ENCODE measurements at places on chromosomes 16 and 17. TPM values are rescaled to one million over a fixed set of nuclear protein-coding genes. Genes with fewer than 3 reads are reported as not detected.

Gene RILP
- total RNA-seq = 34.2 TPM

Gene DLX4
- not detected for total RNA-seq

- DNase-seq = no peak
Measured at GRCh38 chr17:14866266-14866665, 398.9 kb downstream of the PMP22 start.

- DNase-seq = no peak
Measured at GRCh38 chr16:77913738-77914253, 108.6 kb upstream of the CLEC3A start.

- DNase-seq = no peak
Measured at GRCh38 chr17:1229349-1229899, 40.8 kb upstream of the BHLHA9 start.

- no peak for DNase-seq
Measured at GRCh38 chr17:48483471-48484131, 47.2 kb downstream of the HOXB1 start.

Gene MMP2
- total RNA-seq = 246 TPM

Data from glomerular endothelial cell (primary cell).